Stimulated activated CD4-positive, alpha-beta T cell treated with anti-CD3 and anti-CD28 coated beads, Interleukin-4, amount 100 ng/mL, for 4 hours (primary cell): ENCODE measurements at places on chromosomes 1 and 21.

- no peak for DNase-seq
These were observed 154.8 kb upstream of the COL6A1 start for GRCh38 chr21:45826676-45827301.

GRCh38 chr1:170685166-170685565 lies 21.2 kb downstream of the PRRX1 start:
- no peak for DNase-seq

GRCh38 chr1:176068901-176069300 lies 138.2 kb downstream of the COP1 start:
- DNase-seq: no peak

DNA sequence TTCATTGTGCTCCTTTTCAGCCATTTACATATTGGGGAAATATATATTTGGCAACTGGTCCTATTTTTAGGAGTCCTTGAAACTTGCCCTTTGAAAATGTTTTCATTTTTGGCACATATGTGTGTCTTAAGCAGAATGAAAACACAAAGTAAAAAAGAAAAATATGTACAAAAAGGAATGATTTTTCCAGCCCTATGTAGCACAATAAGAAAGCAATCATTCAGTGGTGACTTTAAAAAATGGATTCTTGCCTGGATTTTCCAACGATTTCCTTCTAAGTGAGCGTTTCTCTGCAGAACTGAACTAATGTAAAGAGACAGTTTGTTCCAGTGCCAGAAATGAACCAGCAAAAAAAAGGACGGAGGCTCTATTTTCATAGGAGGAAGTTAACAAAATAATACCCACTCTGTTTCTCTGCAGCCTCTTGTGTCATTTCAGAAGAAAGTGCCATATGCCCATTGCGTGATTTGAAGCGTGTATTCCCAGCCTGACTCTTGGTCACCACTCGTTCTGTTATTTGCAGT lies 340.1 kb downstream of the SETD4 start:
- no peak for DNase-seq
